Fibroblast of villous mesenchyme (primary cell): ENCODE measurements at places on chromosomes 4 and X. TPM values are rescaled to one million over a fixed set of nuclear protein-coding genes. Genes with fewer than 3 reads are reported as not detected.

MBTPS2 gene
- total RNA-seq: 9.7 and 11.2 TPM in 2 replicates

SUPT20HL1 gene
- total RNA-seq: not detected in 2 replicates

FREM3 gene
- not detected in 2 replicates for total RNA-seq

CENPVL2 gene
- not detected in 2 replicates for total RNA-seq

F11 gene
- total RNA-seq: not detected in 2 replicates

SEC31A gene
- 381 and 523 TPM in 2 replicates for total RNA-seq

OTOP1 gene
- not detected in 2 replicates for total RNA-seq

AR gene
- total RNA-seq: 10.8 and 11.3 TPM in 2 replicates

PDE6B gene
- under 0.01 TPM in 1 of 2 replicates, not detected in the other for total RNA-seq

MAGEA8 gene
- total RNA-seq: not detected in 2 replicates

PDCL2 gene
- not detected in 2 replicates for total RNA-seq

TENM3 gene
- total RNA-seq: 24.2 and 26.4 TPM in 2 replicates

USP17L21 gene
- total RNA-seq: not detected in 2 replicates

SLC26A1 gene
- under 0.01 and 0.32 TPM in 2 replicates for total RNA-seq

GAGE13 gene
- not detected in 2 replicates for total RNA-seq

NBDY gene
- 10.3 and 12.1 TPM in 2 replicates for total RNA-seq

PRR32 gene
- total RNA-seq: not detected in 2 replicates

SLITRK4 gene
- total RNA-seq: 3.0 and 6.1 TPM in 2 replicates

GSPT2 gene
- 4.5 and 7.8 TPM in 2 replicates for total RNA-seq

BMPR1B gene
- total RNA-seq: 2.3 and 4.3 TPM in 2 replicates

NOA1 gene
- 14.2 and 16.8 TPM in 2 replicates for total RNA-seq

PPP3CA gene
- 47.9 and 54.8 TPM in 2 replicates for total RNA-seq

FAM184B gene
- under 0.01 TPM in 1 of 2 replicates, not detected in the other for total RNA-seq

PNMA6F gene
- not detected in 2 replicates for total RNA-seq

PCDH19 gene
- total RNA-seq: 0.32 and 0.86 TPM in 2 replicates

HSFX4 gene
- total RNA-seq: not detected in 2 replicates

PLA2G12A gene
- total RNA-seq: 11.7 and 14.2 TPM in 2 replicates

AMTN gene
- total RNA-seq: not detected in 2 replicates

DMP1 gene
- total RNA-seq: not detected in 2 replicates

HEPH gene
- 1.3 and 4.8 TPM in 2 replicates for total RNA-seq

DAPP1 gene
- not detected in 2 replicates for total RNA-seq

NXF2B gene
- total RNA-seq: not detected in 2 replicates
